Endothelial cell of coronary artery (primary cell): ENCODE measurements at places on chromosomes 12 and 14. TPM values are rescaled to one million over a fixed set of nuclear protein-coding genes. Genes with fewer than 3 reads are reported as not detected.

CLEC7A gene
- 0.09 and 0.18 TPM in 2 replicates for total RNA-seq

HOXC9 gene
- not detected in 2 replicates for total RNA-seq

LTB4R gene
- total RNA-seq: 1.7 and 3.3 TPM in 2 replicates

HSPB8 gene
- 1.6 and 6.5 TPM in 2 replicates for total RNA-seq

PCNX1 gene
- 28.5 and 39.3 TPM in 2 replicates for total RNA-seq
